ENCODE measurements at places on chromosomes 6 and 20.

- no peak for DNase-seq
These were observed 180.3 kb downstream of the ANKRD60 start for GRCh38 chr20:58048096-58048702.

- no peak for DNase-seq
These were observed 76.8 kb downstream of the BMP5 start for GRCh38 chr6:55798571-55798970.

- DNase-seq: no peak
These were observed 64.1 kb downstream of the FAM50B start for GRCh38 chr6:3913077-3913957.

DNA sequence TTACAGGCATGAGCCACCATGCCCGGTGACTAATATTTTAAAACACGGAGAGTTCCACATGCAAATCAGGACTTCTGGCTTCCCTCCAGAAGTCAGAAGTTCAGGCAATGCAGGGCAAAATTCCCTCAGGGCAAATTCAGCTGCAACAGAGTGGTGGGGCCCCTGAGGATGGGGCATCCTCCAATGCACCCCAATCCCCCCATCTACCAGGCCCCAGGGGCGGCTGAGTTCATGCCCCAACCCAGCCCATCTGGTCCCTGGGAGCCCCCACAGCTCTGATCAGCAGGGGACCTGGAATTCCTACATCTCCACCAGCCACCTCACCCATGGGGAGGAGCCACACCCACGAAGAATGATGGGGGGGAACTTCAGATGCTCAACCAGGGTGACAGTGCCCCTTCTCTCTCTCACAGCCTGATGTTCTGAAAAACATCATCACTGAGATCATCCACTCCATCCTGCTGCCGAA lies 22.6 kb downstream of the BPIFB1 start:
- no peak for DNase-seq

DNA sequence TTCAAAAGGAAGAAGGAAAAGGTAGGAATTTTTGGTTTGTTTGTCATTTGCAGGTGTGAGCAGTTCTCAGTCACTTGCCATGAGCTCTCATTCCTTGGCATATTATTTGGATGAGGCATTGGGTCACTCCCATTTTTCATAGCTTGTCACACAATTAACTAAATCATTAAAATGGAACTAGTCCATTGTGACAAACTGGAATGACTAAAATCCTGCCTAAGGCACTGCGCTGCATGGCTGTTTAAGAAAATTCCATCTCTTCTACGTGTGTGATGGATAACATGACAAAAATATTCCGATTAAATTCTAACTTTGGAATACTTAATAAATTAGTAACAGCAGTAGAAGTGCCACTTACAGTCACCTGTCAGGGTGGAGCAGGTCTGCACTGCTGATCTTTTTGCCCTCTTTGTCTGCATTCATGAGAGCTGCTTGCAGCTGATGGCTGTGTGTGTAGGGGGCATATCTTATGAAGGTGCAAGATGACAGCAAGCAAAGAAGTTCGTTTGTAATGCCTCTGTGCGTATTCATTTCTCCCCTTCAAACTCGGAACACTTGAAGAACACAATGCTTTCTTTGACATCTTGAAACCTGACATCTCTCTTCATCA lies 1292.6 kb upstream of the MAP3K7 start:
- no peak for DNase-seq

DNA sequence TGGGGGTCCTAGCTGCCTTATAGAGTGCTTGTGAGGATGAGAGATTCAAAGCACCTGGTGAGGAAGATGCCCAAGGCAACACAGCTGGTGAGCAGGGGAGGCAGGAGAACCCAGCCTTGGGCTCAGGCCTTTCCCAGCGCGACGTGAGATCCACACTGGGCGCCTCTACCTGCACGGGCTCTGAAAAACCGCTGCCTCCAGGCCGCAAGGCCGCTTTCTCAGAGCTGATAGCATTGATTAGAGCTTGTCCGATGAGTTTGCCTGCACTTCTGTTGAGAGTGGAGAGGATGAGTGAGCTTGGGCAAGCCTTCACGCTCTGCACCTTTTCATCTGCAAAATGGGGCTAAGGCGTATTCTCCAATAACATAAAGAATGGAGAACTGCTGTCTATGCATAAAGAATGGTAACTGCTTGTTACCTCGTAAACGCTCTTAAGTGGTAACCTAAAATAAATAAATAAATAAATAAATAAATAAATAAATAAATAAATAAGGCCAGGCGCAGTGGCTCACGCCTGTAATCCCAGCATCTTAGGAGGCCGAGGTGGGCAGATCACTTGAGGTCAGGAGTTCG lies 916 bp downstream of the PABPC1L start:
- no peak for DNase-seq

- DNase-seq: peak; percentile 6
These were observed 17.1 kb downstream of the NTSR1 start for GRCh38 chr20:62725596-62726268.

DNA sequence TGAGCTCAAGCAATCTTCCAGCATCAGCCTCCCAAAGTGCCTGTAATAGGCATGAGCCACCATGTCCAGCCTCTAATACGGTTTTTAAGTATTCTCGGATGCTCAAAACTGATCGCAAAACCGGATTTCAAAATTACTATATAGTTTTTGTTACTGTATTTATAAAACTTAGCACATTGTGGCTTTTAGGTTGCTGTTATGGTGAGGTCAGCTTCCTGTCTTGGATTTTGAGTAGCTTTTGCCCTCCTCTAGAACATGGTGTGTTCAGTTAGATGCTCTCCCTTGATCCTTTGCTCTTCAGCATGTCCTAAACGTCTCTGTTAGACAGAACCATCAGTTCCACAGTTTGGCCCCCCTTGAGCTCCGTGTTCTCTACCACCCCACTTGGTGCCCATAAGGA lies 96.2 kb downstream of the RPP40 start:
- no peak for DNase-seq

- DNase-seq: no peak
These were observed 36.2 kb downstream of the IBTK start for GRCh38 chr6:82211326-82211725.

DNA sequence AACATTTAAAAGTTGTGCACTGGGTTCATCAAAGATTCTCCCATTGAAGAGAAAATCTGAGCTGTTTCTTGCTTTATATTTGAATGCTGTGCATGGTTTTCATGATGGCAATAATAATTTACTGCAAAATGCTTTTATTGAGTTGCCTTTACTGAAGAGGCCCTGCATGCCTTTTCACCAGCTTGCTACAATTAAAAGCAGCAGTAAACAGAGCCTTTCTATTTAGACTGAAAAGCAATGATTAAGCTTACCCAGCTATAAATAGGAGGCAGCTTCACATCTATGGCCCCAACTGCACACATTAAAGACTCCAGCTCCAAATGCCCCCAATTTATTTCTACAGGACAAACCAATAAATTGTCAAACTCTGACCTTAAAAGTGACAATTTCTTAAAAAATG lies 70.3 kb downstream of the ANKEF1 start:
- no peak for DNase-seq

- DNase-seq: no peak
These were observed 13.5 kb upstream of the HLA-DQA1 start for GRCh38 chr6:32623693-32624092.

DNA sequence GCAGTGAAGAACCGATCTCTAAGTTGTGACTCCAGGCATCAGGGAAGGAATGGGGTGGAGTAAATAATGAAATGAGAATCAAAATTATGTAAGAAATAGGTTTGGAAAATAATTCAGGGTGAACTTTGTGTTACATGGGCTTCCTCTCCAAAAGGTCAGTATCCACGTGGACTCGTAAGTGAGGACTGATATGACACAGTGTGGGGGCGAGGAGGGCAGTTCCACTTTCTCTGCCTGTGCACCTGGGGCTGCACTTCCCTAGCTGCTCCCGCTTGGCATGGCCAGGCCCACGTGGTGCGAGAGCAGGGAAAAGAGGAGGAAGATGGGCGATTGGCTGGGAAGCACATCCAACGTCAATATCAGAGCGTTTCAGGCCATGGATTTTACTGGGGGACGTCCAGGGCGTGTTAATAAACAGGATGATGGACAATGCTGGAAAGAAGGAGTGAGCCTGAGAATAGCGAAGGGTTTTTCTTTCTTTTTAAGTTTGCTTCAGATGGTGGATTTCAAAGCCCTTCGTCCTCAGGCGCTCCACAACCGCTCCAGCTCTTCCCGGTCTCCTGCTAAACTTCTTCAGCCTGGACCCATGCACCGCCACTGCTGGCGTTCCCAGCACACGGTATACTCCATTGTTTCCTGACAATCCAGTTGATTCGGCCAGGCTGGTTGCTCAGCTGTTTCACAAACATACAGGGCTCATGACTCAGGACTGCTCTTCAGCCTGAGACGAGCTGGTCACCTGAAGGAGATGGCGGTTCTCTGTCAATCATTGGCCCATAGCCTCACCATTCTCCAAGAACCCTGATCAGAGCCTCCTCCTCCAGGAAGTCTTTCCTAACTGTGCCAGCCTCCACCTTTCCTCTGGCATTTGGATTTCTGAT lies 11.8 kb downstream of the CCR6 start:
- DNase-seq: no peak

GRCh38 chr20:31822421-31823330 lies 3.5 kb downstream of the MYLK2 start:
- DNase-seq: peak; percentile 83

- DNase-seq: no peak
These were observed 50.3 kb upstream of the PTPRK start for GRCh38 chr6:128570680-128571063.

GRCh38 chr6:53915026-53915691 lies 120.4 kb downstream of the LRRC1 start:
- DNase-seq: no peak

DNA sequence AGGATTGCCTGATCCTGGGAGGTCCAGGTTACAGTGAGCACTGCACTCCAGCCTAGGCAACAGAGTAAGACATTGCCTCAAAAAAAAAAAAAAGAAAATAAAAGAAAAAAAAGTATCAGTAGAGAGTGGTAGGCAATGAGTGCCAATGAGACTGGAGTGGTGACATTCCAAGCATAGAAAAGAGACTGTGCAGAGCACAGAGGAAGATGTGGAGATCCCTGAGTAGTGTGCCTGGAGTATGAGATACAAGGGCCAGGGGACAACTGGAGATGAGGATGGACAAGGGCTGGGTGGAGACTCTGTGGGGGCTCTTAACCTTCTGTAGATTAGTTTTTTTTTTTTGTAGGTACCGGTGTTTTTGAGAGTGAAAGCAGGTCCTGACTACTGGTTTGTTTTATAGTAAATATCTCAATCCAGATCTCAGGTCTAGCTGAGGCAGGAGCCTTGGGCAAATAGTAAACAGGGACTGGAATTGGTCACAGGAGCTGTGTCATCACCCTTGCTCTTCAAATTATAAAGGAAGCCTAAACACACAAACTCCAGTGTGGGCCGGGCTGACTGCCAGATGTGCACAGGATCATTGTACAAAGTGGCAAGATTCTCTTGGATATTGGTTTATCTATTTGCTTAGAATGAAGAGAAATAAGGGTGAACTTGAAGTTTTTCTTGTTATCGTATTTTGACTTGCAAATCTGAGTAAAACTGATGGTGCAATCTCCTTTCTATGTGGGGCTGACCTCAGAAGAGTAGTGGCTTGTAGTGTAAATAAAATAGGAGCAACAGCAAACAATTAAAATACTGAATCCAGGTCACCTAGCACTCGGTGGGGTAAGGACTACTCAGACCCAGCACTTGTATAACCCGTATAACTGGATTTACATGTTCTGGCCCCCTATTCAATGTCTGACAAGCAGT lies 144.9 kb downstream of the SOX4 start:
- DNase-seq: no peak

- DNase-seq: no peak
These were observed 9.2 kb upstream of the DSP start for GRCh38 chr6:7532232-7532631.

DNA sequence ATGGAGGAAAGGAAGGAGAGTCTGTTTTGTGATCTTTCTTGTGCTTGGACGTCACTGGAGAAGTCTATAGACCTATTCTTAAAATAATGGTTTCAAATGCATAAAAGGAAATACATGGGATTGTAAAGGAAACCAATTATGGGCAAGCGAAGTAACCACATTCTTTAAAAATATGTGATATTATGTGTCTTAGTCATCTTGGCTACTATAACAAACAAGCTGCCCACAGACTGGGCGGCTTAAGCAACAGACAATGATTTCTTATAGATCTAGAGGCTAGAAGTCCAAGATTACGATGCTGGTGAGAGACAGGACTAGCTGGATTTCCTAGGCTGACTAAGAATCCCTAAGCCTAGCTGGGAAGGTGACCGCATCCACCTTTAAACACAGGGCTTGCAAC lies 49.4 kb upstream of the CD83 start:
- no peak for DNase-seq

GRCh38 chr6:81606965-81607381 lies 145.5 kb downstream of the TENT5A start:
- no peak for DNase-seq

DNA sequence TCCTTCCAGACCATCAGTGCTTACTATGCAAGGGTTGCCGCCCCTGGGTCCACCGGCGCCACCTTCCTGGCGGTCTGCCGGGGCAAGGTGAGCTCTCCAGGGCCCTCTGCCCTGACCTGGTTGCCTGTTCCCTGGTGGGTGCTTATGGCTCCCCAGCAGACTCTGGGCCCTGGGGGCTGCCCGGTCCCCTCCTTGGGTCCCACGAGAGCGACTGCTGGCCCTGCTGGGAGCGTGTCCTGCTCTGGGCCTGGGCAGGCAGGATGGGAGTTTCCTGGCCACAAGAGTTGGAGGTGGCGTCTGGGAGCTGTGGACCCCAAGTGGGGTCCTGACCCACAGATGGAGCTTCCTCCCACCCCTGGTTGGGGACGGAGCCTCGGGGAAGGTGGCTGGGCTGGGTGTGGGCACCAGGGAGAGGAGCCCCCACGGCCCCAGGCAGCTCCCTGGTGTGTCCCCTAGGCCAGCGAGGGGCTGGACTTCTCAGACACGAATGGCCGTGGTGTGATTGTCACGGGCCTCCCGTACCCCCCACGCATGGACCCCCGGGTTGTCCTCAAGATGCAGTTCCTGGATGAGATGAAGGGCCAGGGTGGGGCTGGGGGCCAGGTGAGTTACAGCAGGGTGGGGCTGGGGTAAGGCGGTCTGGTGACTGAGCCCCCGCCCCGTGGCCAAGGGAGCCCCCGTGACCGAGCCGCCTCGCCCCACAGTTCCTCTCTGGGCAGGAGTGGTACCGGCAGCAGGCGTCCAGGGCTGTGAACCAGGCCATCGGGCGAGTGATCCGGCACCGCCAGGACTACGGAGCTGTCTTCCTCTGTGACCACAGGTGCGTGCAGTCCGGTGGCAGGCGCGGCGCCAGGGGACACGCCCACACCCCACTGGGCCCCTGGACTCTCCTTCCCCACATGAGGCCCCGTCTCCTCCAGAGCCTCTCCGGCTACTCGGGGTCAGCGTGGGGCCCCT lies 7.1 kb upstream of the TNFRSF6B start:
- DNase-seq: no peak

- no peak for DNase-seq
These were observed 87.7 kb downstream of the HIVEP2 start for GRCh38 chr6:142857233-142857761.

DNA sequence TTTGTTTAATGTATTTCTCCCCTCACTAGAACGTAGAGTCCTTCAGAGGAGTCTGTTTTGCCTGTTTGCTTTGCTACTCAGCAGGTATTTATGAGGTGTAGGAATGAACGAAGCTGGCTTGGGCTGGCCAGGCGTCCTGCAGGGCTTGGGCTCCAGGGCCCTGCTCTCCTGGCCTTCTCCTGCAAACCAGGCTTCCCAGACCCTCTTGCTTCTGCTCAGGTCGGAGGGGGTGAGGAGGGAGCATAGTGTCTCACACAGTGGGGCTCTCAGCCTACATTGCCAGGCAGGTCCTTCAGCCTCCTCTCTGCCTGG lies 24.6 kb upstream of the MLN start:
- no peak for DNase-seq

All from left ventricle myocardium inferior (tissue), 1 donor.